ENCODE measurements at places on chromosomes 5 and 9. TPM values are rescaled to one million over a fixed set of nuclear protein-coding genes. Genes with fewer than 3 reads are reported as not detected.

The IRX2 gene
- total RNA-seq: not detected

DNA sequence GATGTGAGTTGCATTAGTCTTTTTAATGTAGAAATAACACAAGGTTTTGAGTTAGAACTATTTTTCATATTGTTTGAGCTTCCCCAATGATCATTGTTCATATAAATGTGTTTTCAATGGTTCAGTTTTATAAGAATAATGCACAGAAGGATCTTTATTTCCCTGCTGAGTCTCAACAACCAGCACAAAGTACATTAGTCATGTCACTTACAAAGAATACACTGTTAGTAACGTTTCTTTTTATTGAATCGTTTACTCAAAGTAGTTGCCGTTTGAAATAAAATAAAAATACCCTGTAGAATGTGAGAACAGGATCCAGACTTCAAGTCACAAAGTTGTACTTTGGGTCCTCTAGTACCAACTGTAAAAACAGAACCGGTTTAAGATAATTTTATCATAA is 41.5 kb downstream of the ERCC8 start:
- H3K27me3 ChIP-seq: no peaks in the 10 kb centered on the region
- no peak overlapping the region for H3K27ac ChIP-seq
- H3K4me1 ChIP-seq: no peaks in the 10 kb centered on the region
- DNase-seq: no peak
- no peak overlapping the region for H3K4me3 ChIP-seq

The STX17 gene
- total RNA-seq: 27.9 TPM

DNA sequence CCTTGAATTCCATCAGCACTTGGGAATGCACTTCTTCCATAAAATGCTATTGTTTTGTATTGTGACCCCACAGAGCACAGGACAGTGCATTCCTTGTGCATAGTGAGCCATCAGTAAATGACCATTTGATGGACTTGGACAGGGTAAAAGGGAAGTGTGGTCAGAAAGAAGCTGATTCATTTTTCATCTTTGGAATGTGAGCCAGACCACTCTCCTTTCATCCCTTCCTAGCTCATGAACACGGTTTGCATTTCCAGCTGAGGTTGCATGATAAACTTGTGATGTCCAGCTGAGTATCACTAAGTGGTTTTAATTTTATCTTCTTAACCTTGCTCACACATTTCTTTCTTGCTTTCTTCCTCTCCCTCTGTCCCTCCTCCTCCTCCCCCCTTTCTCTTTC is 101.3 kb downstream of the NUDT12 start:
- H3K27ac ChIP-seq: no peak overlapping the region
- no peaks in the 10 kb centered on the region for H3K27me3 ChIP-seq
- DNase-seq: no peak

DNA sequence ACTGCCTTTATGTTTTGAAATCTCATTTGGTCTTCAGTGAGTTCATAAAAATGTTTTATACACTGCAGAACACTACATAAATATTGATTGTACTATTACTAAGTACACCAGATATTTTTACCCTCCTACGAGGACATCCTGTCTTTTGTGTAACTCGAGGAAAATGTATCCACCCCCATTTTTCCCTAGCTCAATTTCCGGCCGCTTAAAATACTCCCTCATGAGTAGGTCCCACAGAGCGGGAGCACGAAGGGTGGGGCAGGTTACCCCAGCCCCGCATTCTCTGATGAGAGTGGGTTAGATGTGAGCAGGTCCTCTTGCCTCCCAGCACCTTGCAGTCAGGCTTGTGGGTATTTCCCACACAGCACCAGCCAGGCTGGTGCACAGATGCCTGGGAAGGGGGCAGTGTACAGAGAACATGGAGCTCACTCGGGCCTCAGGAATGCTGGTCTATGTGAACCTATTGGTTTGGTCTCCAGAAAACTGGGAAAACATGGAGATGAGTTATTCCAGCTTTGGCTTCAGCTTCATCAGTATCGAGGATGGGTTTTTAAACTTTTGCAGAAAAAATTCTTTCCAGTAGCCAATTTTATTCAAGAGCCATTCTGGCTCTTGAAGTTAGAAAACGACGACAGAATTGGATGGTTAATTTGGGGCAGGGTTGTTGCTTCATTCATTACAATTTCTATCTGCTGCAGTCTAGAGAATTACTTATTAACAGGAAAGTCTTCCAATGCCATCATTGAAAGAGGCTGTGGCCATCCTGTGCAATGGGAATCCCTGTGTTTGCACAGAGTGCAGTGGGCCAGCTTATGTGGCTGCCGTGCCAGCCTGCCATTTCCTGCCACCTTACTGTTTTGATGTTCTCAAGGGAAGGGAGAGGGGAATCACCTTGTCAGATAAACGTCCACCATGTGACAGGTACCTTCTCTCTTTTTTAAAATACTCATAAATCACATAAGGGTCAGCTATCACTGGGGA is 73.2 kb downstream of the WDR41 start:
- no peaks in the 10 kb centered on the region for H3K4me1 ChIP-seq
- no peak for DNase-seq
- H3K4me3 ChIP-seq: no peak overlapping the region
- no peak overlapping the region for H3K27ac ChIP-seq

The NEUROG1 gene
- not detected for total RNA-seq

The TNFSF15 gene
- 0.20 TPM for total RNA-seq

The CDO1 gene
- 0.16 TPM for total RNA-seq
